Right renal pelvis (tissue), 4 donors: ENCODE measurements at places on chromosomes 3 and 15. TPM values are rescaled to one million over a fixed set of nuclear protein-coding genes. Genes with fewer than 3 reads are reported as not detected.

DNA sequence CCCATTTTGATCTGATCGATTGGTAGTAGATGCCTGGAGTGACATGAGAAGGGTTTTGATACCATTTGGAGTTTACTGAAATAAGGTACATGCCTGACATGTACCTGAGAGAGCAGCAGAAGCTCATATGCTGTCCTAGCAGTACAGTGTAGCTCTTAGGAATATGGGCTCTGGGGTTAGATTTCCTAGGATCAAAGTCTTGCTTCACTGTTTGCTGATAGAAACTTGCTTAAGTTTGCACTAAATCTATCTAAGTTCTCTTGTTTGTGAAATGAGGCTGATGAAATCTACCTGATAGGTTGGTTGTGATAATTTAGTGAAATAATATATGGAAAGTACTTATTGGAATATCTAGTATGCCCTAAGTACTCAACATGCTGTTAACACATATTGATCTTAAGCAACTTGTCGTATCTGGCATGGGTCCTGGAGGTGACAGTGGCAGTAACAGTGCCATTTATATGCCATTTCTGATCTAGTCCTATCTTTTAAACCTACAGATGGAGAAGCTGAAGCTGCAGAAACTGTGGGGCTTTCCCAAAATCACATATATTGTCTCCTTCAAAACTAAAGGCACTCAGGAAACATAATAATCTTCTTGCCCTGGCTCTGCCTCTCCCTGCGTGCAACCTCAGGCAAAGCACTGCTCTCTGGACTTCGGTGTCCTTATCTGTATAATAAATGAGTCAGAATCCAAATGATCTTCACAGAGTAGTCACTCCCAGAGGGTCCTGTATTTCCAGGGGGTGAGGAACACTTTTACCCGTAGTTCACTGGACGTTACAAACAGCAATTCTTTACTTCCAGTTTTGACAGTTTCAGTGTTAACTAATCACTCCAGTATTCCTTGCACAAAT is 223.6 kb upstream of the SETMAR start:
- no peak for DNase-seq

DNA sequence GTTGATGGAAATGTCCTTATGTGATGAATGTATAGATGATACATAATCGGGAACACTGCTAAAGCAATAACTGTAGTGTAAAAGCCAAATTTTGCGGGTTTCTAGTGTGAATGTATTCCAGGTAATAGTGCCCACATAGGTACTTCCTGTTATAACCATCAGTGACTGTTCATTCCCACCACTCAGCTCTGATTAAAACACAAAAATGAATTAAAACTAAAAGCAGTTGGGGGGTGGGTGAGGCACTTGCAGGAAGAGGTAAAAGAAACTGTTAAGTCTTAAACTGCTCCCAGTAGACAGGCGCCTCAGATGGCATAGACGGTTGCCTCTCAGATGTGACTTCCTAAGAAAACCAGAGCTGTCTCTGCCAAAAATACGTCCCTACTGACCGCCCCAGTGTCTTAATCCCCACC is 893 bp upstream of the MTHFS start:
- no peak for DNase-seq

GRCh38 chr15:74882528-74882927 is 7.3 kb upstream of the MPI start:
- DNase-seq = no peak

DNA sequence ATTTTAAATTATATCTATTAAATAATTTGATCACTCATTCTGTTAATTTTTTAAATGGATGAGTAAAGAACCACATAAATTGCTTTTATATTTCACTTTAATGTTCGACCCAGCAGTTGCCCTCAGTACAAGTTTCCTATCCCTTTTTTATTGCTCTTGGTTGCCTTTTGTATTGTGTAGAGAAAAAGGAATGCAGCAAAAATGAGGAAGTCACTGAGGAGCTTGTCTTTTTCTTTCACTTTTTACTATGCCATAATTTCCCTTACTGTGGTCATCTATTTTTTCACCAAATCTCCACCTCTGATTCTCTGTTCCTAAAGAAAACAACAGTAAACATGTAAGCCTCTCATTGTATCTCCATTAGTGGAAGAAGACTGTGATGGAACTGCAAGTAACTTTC is 122.7 kb downstream of the B3GALNT1 start:
- DNase-seq = no peak

DNA sequence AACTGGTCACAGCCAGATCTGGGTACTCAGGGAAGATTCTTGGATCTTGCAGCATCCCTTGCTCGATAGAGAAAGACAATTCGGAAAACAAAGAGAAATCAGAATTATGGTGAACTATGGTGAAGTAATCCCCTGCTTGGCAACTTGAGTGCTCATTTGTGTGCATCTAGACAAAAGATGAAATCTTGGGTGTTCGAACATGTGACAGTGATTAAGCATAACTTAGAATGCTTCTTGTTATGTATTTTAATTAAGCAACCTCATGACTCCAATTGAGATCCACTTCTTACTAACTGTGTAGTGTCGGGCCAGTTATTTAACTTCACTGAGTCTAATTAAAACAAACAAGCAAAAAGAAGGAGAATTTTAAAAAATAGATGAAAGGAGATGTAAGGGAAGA is 56.5 kb downstream of the ZNF385D start:
- no peak for DNase-seq

DNA sequence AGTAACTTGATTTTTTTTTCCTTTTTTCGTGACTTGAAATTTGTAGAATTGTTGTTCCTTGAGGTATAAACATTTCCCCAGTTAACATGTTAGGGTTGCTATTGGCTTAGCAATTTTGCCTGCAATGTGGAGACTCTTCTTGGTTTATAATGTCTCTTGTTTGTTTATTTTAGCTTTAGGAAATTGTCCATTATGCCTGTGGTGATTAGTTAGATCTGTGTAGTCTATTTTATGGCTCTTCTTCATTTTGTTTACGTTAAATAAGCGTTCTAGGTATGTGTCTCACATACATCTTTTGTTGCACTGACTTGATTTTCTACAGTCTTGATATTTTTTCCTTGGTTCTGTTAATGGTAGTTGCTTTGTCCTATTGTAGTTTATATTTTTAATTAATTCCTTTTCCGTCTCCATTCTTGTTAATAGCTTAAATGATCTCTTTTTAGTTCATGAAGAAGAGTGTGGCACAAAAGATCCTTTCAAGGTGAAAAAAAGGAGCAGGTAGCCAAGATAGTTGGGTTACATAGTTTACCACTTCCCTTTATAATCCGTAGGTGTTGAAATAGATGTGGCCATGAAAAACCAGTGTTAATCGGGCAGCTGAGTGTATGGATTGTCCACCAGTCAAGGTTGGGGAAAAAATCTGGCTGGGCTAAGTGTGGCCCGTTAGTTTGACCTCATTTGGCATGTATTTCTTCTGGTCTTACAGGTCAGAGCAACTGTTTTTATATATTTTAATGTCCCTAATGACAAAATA is 12.1 kb downstream of the IQGAP1 start:
- no peak for DNase-seq

DNA sequence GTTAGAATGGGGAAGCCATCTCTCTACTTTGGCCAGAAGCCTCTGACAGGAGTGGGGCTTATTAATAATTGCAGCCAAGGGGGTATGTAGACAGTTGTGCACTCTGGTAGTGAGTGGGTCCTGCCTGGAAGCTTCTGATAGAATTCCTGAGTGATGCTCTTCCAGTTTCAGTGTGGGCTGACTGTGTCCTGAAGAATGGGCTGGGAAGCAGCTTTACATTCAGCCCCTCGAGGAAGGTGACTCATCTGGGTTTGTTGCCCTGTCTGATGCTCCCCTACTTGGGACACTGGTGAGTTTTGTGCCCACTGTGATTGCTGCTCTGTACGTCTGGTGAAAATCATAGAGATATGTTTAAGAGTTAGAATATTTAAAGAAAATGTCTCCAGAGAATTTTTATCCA is 444.7 kb upstream of the RBMS3 start:
- DNase-seq = no peak

DNA sequence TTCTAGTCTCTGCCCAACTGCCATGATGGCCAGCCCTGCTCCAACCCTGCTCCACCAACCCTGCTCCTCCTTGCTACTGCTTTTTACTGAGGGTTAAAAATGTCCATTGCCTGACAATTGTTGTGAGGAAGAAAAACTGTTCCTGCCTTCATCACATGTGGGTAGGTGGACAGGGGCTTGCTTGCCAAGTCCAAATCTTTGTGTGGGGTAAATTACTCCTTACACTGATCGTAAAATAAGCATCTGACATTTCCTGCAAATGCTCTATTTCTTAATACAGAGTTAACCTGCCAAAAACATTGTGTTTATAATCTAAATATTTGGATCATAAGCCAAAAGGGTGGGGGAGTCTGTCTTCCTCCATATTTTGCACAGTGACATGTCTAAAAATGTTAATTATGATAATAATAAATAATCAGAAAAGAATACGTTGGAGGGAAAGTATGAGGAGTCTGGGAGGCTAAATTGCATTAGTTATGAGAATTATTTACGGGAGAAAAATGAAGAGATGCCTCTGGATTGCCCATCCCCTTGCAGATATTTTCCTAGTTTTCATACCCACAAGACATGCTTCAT is 242.5 kb upstream of the TBL1XR1 start:
- no peak for DNase-seq

DNA sequence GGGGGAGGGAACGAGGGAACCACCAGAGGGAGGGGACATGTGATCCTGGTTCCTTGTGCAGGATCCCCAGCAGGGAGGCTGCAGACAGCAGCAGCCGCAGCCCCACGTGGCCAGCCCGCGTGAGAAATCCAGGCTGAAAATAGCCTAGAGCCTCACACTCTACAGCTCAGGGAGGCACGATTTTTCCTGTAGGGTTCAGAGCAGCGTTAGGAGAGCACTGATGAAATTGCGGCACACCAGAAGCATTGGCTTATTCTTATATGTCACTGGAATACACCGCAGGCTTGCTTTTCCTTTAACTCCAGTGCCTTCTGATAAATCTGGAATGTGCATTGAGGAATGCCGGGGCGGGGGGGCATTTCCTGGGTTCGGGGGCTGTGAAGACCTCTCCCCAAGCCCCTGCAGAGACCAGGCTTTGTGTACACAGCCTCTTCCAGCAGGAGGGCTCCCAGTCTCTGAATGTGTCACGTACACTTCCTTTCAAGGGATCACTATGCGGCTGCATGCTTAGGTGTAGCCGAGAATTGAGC is 193.0 kb downstream of the ATP10A start:
- DNase-seq = no peak

- no peak for DNase-seq
These were observed 27.2 kb upstream of the SLC25A36 start for GRCh38 chr3:140914384-140914945.

DNA sequence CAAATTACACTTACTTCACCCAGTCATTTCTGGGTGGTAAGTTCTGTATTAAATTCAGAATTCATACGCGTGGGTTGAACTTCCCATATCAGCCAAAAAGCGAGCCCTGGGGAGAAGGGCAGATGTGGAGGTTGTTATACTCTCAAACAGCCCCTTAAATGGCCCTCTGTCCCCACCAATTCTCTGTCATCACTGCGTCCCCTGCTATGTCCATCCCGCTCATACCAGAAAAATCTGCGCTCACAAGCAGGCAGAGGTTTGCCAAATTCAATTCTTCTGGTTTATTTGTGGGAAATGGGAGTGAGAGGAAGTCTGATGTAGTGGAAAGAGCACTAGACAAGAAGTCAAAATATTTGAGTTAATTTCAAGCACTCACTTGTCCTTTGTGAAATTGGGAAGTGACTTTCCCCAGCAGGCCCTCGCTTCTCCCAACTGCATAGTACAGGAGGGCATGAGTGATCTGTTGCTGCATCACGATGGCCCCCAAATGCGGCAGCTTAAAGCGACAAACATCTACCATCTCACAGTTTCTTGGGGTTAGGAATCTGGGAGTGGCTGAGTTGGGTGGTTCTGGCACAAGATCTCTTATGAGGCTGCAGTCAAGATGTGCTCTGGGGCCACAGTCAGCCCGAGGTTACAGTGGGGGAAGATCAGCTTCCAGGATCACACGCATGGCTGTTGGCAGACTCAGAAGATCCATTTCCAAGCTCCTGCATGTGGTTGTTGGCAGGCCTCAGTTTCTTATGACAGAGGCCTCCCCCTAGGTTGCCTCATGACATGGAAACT is 67.7 kb downstream of the CPN2 start:
- no peak for DNase-seq

DNA sequence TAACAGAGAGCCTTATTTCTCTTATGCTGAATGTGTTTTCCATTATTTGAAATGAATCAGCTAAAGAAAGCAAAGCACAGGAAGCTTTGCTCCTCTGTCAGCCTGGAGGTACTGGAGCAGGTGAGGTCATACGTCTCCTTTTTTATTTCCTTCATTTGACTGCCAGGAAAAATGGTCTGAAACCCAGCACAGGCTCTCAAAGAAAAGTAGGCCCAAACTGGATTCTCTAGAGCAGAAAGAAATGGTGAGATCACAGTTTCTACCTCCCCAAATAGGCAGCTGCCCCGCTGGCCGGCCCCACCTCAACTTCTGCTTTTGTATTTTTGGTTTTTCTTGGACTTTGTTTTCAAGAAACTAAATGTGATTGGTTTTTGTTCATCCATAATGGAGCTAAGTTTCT is 95.1 kb downstream of the RPL39L start:
- DNase-seq = no peak

DNA sequence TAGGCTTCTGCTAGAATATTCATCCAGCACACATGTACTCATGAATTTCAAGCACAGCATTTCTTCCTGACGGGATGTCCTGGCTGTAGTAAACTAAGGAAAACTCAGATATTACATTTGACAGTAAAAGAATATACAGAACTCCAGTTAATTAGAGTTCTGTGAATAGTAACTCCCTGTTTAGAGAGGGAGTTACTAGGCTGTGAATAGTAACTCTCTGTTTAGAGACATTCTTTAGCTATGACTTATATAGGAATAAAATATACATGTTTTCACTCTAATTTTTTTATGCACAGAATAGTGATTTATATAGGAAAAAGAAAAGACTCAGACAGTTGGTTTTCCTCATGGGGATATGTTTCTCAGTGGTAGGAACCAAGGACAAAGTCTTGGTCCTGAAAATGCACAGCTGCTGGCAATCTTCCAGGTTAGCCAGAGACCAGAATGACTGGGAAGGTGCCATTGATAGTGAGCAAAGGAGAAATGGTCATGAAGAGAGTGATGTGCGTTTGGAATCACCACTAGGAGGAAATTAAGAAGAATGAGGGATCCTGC is 480.7 kb upstream of the THBS1 start:
- DNase-seq = no peak

GRCh38 chr15:72866182-72866581 is 82.6 kb upstream of the ADPGK start:
- no peak for DNase-seq

DNA sequence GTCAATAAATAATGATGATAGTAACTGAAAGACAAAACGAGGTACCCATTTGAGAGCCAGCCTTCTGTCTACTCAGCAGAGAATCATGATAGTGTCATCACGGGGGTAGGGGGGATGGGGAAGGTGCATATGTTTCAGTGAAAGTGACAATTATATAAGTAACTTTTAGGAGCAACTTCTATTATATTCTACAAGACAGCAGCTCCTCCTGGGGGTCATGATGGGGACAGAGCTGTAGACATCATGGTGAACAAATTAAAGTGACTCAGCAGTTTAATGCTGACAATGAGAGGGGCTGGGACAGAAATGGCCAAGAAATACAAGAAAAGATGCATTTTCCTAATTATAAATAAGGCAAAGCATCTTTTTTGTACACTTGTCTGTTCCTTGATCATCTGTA is 11.8 kb downstream of the CAPN3 start:
- no peak for DNase-seq

Gene DAPK2
- 5.3 TPM for polyA plus RNA-seq

Gene SLC30A4
- 7.0 TPM for polyA plus RNA-seq
